NCI-H82 (cell line): ENCODE measurements at places on chromosomes 13 and 19.
A peak's percentile ranks its signal among the peaks of the same experiment; 100 is the strongest.

- peak; percentile 64 for DNase-seq
Measured at GRCh38 chr19:10228920-10229319, 2.2 kb downstream of the S1PR2 start.

DNA sequence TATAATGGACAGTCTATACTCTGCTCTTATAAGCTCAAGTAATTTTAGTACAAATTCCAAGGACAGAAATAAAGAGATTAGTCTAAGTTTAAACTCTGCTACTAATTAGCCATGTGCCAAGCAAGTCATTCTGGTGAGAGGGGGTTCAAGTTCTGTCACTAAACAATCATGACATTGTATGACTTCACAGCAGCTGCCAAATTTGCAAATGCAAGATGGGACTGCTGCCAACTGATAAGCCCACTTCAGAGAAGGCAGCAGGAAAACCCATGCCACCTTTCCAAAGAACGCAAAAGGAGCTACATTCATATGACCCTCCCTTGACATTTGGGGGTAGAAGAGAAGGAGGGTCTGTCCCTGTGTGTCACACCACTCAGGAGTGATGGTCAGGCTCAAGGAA is 60.7 kb upstream of the RFXAP start:
- no peak for DNase-seq

- no peak for DNase-seq
Measured at GRCh38 chr13:34210341-34210740, 392.4 kb downstream of the RFC3 start.

DNA sequence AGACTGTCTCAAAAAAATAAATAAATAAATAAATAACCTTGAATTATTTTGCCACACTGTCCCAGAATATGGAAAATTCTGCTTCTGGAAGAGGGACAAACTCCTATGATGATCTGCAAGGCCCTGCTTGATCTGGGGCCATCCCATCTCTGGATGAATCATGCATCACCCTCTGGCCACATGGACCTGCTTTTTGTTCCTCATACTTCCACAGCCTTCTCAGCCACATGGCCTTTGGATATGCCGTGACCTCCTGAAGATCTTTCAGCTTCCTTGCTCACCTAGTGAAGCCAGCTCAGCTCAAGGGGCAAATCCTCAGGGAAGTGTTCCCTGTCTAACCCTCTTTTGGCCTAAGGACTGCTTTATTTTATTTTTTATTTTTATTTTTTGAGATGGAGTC is 10.3 kb downstream of the IER2 start:
- no peak for DNase-seq

DNA sequence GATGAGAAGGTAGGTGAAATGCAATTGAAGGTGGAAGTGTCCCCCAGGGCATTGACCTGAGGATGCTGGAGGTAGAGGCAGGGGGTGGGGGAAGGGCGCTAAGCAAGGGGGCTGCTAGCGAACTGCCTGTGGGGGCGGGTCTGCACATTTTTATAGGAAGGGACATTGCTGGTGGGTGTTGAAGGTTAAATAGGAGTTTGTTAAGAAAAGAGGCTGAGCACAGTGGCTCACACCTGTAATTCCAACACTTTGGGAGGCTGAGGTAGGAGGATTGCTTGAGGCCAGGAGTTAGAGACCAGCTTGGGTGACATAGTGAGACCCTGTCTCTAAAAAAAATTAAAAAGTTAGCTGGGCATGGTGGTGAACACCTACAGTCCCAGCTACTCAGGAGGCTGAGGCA is 5.5 kb upstream of the ACP4 start:
- no peak for DNase-seq

GRCh38 chr19:6450166-6450565 is 9.4 kb downstream of the SLC25A23 start:
- DNase-seq: no peak

GRCh38 chr13:32316501-32316900 is 1.2 kb downstream of the BRCA2 start:
- no peak for DNase-seq

GRCh38 chr19:14337510-14337909 is 43.7 kb upstream of the ADGRE5 start:
- DNase-seq: peak; percentile 92

- no peak for DNase-seq
Measured at GRCh38 chr13:96710166-96710862, 284.0 kb downstream of the OXGR1 start.

DNA sequence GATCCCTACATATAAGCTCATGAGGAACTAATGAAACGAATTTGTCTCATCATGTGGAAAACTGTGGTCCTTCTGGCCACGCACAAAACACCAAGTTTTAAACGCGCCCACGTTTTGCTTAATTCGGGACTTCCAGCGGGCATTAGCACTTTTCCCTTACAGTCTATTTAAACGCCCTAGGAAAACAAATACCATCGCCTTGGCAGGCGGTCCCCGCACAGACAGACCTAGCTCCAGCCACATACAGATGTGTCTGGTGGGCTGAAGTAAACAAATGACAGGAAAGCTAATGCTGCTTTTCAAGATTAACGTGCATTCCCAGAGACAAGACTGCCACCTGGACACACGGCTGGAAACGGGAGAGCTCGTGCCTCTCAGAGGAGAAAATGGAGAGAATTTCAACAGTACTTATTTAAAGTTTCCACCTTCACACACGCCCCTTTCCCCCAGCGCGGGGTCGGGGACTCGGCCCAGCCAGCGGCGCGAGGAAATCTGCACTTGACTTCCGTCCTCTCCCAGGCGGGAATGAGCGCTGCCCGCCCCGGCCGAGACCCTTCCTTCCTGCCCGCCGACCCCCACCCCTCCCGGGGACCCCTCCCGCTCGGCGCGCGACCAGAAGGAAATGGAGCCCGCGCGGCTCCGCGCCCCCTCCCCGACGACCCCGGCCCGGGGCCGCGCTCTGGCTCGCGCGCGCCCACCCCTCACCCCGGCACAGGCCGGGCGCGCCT is 931 bp downstream of the USP12 start:
- DNase-seq: peak; percentile 78

DNA sequence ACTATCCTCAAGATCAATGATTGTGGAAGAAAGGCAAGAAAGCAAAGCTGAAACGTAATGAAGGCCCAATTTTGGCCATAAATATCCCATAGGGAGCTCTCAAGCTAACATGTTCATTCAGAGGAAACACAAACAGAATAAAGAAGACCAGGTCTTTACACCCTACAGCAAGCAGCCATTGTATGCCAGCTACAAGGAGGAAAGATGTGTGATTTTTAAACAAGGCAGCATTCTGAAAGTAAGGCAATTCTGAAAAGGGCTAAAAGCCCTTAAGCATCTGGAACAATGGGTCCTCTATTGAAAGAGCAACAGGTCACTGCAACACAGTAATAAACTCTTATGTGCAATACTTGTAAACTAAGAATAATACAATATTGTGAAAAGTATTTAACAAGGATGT is 1002.4 kb downstream of the SLITRK1 start:
- DNase-seq: no peak

GRCh38 chr13:107721125-107721869 is 494.0 kb downstream of the LIG4 start:
- DNase-seq: peak; percentile 50

- DNase-seq: no peak
Measured at GRCh38 chr13:66778461-66778860, 451.7 kb downstream of the PCDH9 start.

- no peak for DNase-seq
Measured at GRCh38 chr13:36101157-36101556, 30.0 kb downstream of the DCLK1 start.

DNA sequence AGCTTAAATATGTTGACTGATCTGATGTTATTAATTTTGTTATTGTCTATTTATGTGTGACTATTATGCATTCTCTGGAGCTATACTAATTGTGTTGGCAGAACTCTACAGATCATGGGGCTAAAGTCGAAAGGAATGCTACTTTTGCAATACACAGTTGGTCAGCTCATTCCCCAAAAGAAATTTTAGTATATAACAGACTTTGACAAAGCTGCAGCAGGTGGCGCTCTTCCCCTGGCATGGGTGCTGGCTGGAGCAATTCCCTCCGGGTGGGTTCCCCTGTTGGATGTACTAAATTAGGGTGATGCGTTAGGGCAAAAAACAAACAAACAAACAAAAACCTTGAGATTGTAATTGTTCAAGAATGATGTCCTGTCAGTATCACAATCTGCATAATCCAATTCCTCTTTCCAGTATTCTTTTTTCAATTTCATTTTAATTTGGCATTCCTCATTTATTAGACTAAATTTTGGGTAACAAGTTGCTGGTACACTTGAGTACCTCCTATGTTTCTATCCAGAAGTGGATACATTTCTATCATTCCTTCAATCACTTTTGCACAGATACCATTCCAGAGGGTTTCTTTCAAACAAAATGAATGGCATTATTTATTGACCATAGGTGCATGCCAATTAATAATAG is 322.8 kb upstream of the EDNRB start:
- peak; percentile 77 for DNase-seq

- DNase-seq: peak; percentile 65
Measured at GRCh38 chr13:77907666-77908341, 10.8 kb downstream of the EDNRB start.

GRCh38 chr13:63910511-63910910 is 2494.9 kb upstream of the PCDH20 start:
- DNase-seq: no peak

- DNase-seq: no peak
Measured at GRCh38 chr19:52823676-52824075, 2.2 kb upstream of the ZNF28 start.

GRCh38 chr19:32316034-32316433 is 29.4 kb upstream of the ZNF507 start:
- DNase-seq: no peak

DNA sequence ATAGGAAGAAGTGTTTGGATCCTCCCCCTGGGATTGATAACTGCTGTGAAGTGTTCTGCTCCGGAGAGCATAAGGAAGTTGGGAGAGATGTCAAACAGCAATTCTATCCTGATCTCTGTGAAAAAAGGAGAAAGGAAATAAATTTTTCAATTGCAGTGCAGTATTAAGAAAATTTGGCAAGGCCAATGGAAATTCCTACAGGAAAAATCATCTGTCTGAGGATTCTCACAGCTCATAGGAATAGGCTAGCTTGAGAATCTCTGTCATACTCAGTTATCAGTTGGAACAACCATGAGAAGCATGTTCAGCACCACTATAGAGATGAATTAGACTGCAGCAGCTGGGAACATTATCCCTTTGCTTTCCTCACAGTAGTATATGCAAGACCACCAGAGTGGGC is 1238.9 kb upstream of the MIR17HG start:
- DNase-seq: no peak

DNA sequence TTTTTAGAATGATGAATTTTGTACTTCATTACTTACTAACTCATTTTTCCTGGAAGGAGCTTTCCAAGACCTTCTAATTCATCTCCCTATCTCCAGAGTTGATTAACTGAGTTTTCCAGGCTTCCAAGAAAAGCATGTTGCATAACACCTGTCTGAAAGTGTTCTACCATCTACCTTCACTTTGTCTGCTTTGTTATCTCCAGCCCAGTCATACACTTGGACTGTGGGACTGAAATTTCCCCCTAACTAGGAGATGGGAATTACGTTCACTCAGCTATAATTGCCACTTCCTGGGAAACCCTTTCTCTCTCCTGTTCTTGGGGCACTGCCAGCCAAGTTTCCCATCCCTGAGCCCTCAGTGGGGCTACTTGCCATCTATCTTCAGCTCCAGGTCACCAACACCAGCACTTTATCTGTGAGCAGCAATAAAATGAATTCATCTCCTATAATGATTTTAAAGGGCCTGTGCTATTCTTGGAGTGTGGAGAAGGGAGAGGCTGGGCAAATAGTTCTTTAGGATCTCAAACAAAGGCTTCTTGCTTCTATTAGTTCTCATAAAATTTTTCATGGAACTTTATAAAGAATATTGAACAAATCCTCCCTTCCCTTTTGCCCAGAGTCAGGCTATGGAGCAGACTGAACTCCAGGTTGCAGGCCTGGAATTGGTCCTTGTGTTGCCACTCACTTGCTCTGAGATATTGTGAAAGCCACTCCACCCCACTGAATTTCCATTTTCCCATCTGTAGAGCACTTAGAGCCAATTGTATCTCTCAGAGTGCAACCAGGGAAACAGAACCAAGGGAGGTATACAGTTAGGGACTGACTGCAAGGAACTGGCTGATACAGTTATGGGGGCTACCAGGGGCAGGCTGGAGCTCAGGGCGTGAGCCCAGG is 17.8 kb upstream of the ATP12A start:
- no peak for DNase-seq

DNA sequence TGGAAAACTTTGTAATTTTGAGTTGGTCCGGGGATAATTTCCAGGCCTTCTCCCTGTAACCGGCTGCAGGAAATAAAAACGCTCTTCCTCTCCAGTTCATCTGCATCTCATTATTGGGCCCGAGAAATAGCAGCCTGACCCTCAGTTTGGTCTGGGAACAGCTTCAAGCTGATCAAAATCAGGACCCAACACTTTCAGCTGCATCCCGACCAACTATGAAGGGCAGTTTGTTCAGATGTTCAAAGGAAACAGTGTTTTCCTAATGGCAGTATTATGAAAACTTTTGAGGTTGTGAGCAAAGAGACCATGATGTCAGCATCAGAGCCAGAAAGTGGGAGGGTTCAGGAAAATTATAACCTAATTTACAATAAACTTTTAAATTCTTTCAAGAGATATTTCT is 35.7 kb downstream of the STK24 start:
- DNase-seq: no peak

DNA sequence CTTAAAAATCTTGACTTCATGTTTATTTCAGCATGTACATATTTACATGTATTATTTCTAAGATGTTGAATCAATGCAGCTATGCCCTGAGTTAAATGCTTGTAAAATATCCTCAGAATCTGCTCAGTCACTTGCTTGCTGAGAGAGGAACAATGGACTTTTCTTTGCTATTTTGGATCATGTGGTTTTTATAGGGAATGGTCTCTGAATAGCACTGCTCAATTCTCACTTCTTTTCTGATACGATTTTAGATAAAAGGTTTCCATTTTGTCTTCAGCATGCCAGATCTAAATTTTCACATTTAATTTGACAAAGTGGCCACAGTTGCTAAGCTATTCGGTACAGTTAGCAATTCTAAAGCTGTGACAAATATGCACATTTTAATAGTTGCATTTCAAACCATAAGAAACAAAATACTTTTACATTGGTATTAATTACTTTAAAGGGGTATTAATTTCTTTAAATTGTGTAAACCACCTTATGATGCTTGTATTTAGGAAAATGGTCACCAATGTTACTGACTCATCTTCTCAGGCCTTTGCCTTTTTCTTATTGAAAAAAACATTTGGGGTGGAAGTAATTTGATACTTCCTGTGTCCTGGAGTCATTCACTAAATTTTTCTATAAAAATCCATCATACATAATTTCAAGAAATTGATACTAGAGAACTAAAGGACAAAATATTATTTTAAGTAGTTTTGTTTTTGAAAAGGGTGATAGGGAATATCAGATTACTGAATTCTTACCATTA is 113.5 kb downstream of the MYO16 start:
- no peak for DNase-seq
